ENCODE measurements at places on chromosomes 12 and 14. TPM values are rescaled to one million over a fixed set of nuclear protein-coding genes. Genes with fewer than 3 reads are reported as not detected.

The PTGR2 gene
- total RNA-seq: 12.8 TPM

The NAV3 gene
- total RNA-seq: 9.4 TPM

The SERPINA9 gene
- not detected for total RNA-seq

GRCh38 chr12:71771069-71771468 lies 16.4 kb downstream of the RAB21 start:
- DNase-seq: no peak

GRCh38 chr12:95942101-95942523 lies 302 bp downstream of the CCDC38 start:
- peak; percentile 53 for DNase-seq

DNA sequence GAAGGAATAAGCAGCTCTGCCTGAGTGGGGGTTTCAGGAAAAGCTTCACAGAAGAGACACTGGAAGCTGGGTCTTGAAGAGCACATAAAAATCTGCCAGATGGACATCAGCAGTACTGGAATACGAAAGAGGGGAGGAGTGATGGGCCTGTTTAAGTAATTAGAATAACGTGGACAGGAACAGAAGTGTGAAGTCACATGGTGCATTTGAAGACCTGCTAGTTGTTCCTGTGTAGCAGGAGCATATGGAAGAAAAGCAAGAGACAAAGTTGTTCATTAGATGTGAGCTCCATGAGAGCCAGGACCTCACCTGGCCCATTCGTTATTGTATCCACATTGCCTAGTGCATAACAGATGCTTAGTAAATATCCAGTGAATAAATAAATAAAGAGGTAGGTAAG lies 69.3 kb upstream of the VSX2 start:
- no peak for DNase-seq

DNA sequence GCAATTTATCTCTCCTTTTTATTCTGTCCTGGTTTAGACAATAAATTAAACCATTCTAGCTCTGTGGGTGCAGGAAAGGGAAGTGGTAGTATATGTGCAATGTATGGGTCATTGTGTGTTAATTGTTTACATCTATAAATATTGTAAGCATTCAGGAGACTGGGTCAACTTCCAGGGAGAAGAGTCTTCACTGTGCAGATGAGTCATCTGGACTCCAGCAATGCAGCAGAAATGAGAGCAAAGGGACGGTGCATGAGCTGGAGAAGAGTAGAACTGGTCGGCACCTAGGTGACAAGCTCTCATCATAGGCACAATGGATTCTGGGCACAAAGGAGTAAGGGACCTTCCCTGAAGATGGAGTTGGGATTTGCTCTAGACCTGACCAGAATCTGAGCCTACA lies 211.1 kb upstream of the DAAM1 start:
- no peak for DNase-seq

DNA sequence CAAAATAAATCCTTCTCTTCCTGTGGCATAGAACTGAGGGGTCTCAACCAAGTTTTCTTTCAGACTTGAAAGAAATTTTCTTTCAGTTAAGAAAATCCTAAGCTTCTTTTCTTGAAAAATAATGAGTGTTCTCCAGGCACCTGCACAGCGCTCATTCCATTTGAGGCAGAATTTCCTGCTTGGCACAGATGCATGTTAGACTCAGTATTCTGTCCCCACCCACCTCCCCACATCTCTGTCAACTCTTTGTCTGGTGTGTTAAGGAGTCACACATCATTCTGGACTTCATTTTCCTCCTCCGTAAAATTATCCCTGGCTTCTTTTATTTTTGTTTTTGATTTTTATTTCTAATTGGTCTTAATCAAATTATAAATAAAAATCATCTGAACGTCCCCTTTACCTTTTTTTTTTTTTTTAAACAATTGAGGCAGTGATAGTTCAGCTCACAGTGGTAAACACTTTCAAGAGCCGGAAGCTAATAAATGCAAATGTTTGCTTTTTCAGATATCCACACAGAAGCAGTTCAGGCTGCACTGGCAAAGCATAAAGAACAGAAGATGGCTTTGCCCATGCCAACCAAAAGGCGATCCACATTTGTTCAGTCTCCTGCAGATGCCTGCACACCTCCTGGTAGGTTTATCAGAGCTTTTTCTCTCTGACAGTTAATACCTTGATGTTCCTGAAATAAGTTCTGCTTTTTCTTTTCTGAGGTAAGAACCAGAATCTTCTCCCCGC lies 104.0 kb upstream of the ATF1 start:
- no peak for DNase-seq

DNA sequence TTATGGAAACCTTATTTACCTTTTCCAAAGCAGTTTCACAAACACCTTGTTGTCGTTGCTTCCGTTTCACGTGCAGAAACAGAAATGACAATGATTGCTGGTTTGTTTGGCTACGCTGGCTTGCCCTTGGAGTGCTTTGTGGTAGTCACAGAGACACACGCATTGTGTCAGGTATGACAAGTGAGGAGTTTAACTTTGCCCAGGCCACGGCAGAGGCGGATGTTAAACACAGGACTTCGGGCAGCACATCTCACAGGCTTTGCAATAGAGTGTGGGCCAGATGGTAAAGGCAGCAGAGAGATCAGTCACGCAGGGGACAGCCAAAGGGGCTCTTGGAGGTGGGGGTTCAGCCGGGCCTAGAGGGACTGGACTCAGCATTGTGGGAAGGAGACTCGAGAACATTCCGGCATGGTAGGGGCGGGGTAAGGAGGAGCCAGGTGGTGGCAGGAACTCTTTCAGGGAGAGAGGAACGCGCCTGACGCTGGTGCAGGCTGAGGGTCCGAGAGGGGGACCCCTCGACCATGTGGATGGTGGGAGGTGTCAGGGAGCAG lies 59.8 kb upstream of the KCNA1 start:
- no peak for DNase-seq

GRCh38 chr14:74476607-74477006 lies 16.5 kb downstream of the NPC2 start:
- no peak for DNase-seq

Data from NCI-H460 (cell line).